Cardiac muscle cell (in vitro differentiated cells and primary cell): ENCODE measurements at places on chromosomes 2 and 18. TPM values are rescaled to one million over a fixed set of nuclear protein-coding genes. Genes with fewer than 3 reads are reported as not detected.

Gene CCDC85A
- 8.1 and 9.6 TPM in 2 replicates for total RNA-seq

Gene KIF3C
- 5.6 and 6.3 TPM in 2 replicates for total RNA-seq

Gene SPP2
- not detected in 2 replicates for total RNA-seq

Gene RGPD6
- total RNA-seq, result 33.9 and 59.7 TPM in 2 replicates

Gene DSC3
- total RNA-seq, result 1.2 and 3.3 TPM in 2 replicates

Gene VWA3B
- total RNA-seq, result 0.09 and 0.67 TPM in 2 replicates

Gene ICA1L
- total RNA-seq, result 8.6 and 17.3 TPM in 2 replicates

Gene REG3G
- total RNA-seq, result not detected in 2 replicates

Gene ADRA2B
- total RNA-seq, result 27.4 and 61.8 TPM in 2 replicates

Gene LYPD6B
- 1.6 and 3.9 TPM in 2 replicates for total RNA-seq

Gene IL36B
- total RNA-seq, result not detected in 2 replicates

Gene AQP12B
- total RNA-seq, result not detected in 2 replicates

Gene UNC80
- total RNA-seq, result 0.25 and 0.54 TPM in 2 replicates

Gene STK25
- 360 and 422 TPM in 2 replicates for total RNA-seq

Gene GAL3ST2
- 0.18 and 1.2 TPM in 2 replicates for total RNA-seq

Gene MPP4
- 0.04 and 0.27 TPM in 2 replicates for total RNA-seq

Gene SLC5A7
- 0.04 and 0.06 TPM in 2 replicates for total RNA-seq

Gene TWIST2
- not detected in 2 replicates for total RNA-seq

Gene CBLN2
- 0.15 and 2.0 TPM in 2 replicates for total RNA-seq

Gene RGPD3
- total RNA-seq, result 0.25 and 0.45 TPM in 2 replicates

Gene SLC66A2
- 28.6 and 43.9 TPM in 2 replicates for total RNA-seq

Gene CD302
- 0.07 and 0.42 TPM in 2 replicates for total RNA-seq

Gene COL3A1
- 155 and 216 TPM in 2 replicates for total RNA-seq

Gene NEU2
- not detected in 2 replicates for total RNA-seq

Gene TUBA3E
- total RNA-seq, result not detected in 2 replicates

Gene ILKAP
- 25.7 and 28.2 TPM in 2 replicates for total RNA-seq

Gene GAREM2
- total RNA-seq, result 1.2 and 1.6 TPM in 2 replicates

Gene TPO
- 0.71 and 1.2 TPM in 2 replicates for total RNA-seq

Gene IKZF2
- 7.9 and 10.8 TPM in 2 replicates for total RNA-seq

Gene GORASP2
- 59.4 and 88.7 TPM in 2 replicates for total RNA-seq

Gene EFHD1
- 3.2 and 8.0 TPM in 2 replicates for total RNA-seq

Gene DLGAP1
- total RNA-seq, result 3.1 and 7.9 TPM in 2 replicates

Gene ZEB2
- total RNA-seq, result 27.0 and 41.2 TPM in 2 replicates

Gene LRRTM4
- total RNA-seq, result 12.6 and 15.4 TPM in 2 replicates

Gene LYG2
- total RNA-seq, result not detected in 2 replicates

Gene ITPRID2
- total RNA-seq, result 30.3 and 66.5 TPM in 2 replicates

Gene CHST9
- total RNA-seq, result 0.04 and 0.36 TPM in 2 replicates

Gene C2orf92
- total RNA-seq, result 2.4 and 6.7 TPM in 2 replicates

Gene CD8B2
- not detected in 2 replicates for total RNA-seq

Gene SPHKAP
- total RNA-seq, result 74.7 and 146 TPM in 2 replicates

Gene ST6GAL2
- 0.57 and 1.2 TPM in 2 replicates for total RNA-seq

Gene HAAO
- 0.30 and 0.39 TPM in 2 replicates for total RNA-seq

Gene IL1B
- not detected in 2 replicates for total RNA-seq

Gene NOL4
- total RNA-seq, result 0.48 and 1.1 TPM in 2 replicates

Gene INHBB
- total RNA-seq, result not detected in 2 replicates

Gene ANKRD53
- 0.92 and 1.3 TPM in 2 replicates for total RNA-seq

Gene ARHGEF33
- 0.67 and 1.0 TPM in 2 replicates for total RNA-seq

Gene SANBR
- 3.5 and 6.1 TPM in 2 replicates for total RNA-seq
